Renal cortex interstitium (tissue), 15 donors: ENCODE measurements at places on chromosomes 5 and 9.

GRCh38 chr9:113057193-113057592, 669 bp upstream of the ZFP37 start:
- DNase-seq, result no peak

DNA sequence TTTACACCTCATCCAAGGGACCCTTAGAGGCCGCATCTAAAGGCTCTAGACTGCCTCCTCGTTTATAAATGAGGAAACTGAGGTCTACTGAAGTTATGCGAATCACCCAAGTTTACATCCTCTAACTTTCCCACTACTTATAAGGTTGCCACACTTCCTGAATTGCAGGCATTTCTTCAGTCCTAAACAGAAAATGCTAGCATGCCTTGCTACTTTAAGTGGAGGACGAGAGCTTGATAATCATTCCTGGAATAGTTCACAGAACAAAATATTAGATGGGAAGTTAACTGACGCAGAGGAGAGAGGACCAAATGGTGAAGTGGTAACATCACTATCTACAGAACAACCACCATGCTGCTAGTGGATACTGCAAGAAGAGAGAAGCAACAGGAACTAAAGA, 85.8 kb downstream of the GNAQ start:
- no peak for DNase-seq

DNA sequence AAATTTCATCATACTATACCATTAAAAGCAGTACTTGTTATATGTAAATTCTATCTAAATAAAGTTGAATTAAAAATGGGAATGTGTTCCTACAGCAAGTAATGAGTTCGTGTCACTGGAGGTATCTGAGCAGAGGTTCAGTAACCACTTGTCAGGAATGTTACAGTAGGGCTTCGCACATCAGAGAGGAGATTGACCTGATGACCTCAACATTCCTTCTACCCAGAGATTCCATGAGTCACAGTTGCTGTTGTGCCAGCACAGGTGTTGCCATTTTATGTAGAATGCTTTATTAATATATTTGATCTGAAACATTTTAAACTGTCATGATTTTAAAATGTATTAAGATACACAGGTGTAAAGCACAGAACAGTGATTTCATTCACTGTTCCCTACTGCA, 60.3 kb downstream of the STX17 start:
- no peak for DNase-seq

DNA sequence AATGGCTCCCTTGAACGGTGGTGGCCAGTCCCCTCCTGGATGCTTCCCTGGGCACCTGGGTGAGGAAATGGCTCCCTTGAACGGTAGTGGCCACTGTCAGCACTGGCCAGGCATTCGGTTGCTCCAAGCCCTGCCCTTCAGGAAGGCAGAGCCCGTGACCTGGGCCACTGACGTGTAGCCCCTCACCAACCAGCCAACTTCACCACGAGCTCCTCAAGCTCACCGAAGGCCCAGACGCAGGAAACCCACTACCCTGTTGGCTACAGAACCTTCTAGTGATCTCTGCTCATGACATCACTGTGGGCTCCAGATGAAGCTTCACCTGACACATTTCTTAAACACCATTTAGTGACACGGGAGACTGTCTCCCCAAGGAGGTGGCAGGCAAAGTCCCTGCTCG, 9.2 kb downstream of the SLC6A3 start:
- no peak for DNase-seq

DNA sequence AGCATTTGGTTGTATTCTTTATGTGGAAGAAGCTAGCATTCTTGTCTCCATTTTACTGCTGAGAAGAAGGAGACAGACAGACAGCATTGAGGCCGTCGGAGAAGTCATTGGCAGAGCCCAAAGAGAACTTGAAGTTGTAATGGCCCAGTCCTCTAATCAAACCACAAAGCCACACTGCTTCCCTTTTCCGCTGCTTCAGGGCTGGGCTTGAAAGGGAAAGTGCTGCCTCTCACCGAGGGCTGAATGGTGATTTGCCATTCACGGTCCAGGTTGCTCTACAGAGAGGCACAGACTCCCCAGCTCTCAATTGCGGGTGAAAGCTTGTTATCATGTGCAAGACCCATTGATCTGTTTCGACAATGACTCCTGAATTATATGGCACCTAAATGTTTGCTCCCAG, 25.6 kb upstream of the POU4F3 start:
- DNase-seq, result no peak

GRCh38 chr5:103244398-103244797, 14.2 kb upstream of the MACIR start:
- DNase-seq, result no peak
